ENCODE measurements at places on chromosomes 13 and 19.

GRCh38 chr19:45676851-45677263 lies 8.8 kb downstream of the GIPR start:
- DNase-seq, result no peak

- DNase-seq, result no peak
Measured at GRCh38 chr13:96650301-96650886, 343.9 kb downstream of the OXGR1 start.

GRCh38 chr13:105259426-105259825 lies 1276.0 kb downstream of the EFNB2 start:
- DNase-seq, result no peak

DNA sequence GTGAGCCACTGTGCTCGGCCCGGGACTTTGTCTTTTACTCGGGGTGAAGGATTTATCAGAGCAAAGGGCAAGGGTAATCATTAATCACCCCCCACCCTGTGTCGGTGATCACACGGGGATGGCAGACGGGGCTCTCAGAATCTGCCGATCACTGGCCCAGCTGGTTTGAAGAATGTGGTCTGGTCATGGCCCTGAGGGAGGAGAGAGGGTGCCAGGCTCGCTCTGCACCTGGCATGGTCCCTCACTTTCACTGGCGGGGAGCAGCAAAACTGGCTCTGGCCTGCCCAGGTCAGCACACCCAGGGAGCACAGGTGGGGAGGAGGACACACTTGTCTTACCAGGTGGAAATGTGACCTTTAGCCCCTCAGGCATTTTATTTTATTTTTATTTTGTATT lies 10.2 kb downstream of the REEP6 start:
- no peak for DNase-seq

DNA sequence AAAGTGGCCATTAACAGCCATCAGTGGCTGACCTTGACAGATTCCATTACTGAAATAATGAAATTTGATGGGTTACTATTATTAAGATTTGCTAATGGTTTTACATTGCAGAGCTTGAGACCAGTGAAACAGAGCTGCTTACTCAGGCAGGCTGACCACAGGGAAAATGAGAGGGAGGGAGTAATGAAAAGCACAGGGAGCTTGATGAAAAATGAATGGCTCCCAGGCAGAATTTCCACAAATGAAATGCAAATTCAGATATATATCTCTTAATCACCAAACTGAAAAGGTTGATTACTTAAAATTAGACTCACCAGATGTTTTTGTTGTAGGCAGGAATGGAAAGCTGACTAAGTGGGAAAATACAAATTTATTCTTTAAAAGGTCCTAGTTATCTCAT lies 36.1 kb downstream of the HTR2A start:
- no peak for DNase-seq

GRCh38 chr13:87122551-87122950 lies 548.6 kb upstream of the SLITRK5 start:
- no peak for DNase-seq

- no peak for DNase-seq
Measured at GRCh38 chr19:21094347-21095025, 12.5 kb downstream of the ZNF714 start.

DNA sequence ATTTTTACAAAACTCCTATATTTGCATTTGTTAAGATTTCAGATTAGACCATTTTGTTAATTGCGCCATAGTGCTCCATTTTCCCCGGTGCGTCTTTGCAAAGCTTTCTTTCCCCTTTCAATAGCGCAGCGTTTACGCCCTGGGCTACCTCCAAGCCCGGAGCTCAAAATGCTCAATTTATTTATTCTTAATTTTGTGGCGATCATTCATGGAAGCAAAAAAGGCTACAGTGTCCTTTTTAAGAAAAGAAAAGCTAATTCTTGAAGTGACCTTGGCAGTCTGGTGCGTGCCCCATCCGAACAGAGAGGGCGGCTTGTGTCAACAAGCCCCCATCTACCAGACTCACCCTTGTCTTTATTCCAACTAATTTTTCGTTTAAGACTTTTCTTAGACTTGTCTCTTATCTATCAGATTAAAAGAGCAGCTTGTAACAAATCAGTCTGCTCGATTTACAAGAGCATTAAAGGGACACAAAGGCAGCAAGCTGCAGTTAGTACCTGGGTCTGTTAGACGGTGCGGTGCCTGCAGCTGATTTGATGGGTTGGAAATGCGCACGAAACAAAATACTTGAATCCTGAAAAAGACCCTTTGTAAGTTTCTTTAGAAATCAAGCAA lies 30.1 kb downstream of the GSX1 start:
- DNase-seq, result no peak

DNA sequence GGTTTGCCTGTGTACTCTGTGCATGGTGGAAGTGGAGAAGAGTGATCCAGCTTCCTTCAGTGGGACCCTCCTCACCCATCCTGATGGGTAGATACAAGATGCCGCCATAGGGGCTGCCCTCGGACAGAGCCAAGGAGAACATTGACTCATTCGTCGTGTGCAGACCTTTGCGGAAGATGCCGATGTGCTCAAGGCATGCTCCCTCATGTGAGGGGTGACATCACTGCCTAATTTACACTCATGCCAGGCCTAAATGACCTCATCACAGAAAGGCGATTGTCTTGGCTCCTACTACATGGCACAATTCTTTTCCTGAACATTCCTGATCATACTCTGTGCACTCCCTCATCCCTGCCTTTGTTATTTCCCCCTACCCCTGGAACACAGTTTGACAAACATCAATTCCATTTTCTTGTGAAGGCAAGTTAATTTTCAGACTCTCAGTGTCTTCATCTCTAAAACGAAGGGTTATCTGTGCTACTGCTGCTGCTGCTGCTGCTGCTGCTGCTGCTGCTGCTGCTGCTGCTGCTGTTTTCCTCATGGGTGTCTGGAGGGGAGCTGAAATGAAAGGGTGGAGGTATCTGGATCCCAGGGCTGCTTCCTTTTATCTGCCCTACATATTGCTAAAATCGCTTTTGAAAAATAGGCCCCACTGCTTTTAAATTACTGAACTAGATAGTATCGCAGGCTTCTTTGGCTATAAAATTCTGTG lies 146.5 kb upstream of the ARGLU1 start:
- no peak for DNase-seq

- no peak for DNase-seq
Measured at GRCh38 chr19:5338656-5339197, 1.9 kb downstream of the PTPRS start.

- DNase-seq, result no peak
Measured at GRCh38 chr13:75309981-75310580, 171.9 kb downstream of the TBC1D4 start.

DNA sequence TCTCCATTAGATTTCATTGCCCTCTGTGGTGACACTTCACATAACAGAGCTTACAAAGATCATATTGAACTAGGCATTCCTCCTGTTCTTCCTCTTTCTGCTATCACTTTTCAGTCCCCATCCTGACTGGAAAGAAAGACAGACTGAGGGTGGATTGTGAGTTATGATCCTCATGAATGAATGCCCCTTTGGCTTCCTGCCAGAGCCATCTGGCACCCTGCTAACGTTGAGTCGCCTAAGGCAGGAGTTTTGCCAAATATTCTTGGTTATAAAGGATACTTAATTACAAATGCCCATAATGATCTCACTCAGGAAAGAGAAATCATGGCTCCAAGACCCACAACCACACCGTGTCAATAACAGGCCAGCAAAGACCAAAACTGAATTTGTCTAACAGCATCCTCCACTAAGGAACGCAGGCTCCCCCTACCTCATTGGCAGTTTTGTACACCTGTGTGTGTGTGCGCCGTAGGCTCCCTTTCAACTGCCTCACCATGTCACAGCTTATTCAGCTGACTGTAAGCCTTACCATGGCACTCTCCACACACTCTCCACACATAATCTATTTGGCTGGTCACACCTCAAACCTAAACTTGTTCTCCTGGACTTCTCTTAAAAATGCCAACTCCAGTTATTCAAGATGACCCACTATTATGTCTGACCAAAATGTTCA lies 15.5 kb downstream of the ZNF211 start:
- no peak for DNase-seq

DNA sequence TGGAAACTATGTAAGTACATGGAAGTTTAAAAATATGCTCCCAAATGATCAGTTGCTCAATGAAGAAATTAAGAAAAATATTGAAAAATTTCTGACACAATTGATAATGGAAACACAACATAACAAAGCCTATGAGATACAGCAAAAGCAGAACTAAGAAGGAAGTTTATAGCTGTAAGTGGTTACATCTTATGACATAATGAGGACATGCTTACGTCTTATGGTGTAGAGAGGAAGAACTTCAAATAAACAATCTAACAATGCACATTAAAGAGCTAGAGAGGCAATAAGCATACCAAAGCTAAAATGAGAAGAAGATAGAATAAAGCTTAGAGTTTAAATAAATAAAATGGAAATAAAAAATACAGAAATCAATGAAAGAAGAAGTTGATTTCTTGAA lies 50.0 kb upstream of the CEACAM21 start:
- no peak for DNase-seq

DNA sequence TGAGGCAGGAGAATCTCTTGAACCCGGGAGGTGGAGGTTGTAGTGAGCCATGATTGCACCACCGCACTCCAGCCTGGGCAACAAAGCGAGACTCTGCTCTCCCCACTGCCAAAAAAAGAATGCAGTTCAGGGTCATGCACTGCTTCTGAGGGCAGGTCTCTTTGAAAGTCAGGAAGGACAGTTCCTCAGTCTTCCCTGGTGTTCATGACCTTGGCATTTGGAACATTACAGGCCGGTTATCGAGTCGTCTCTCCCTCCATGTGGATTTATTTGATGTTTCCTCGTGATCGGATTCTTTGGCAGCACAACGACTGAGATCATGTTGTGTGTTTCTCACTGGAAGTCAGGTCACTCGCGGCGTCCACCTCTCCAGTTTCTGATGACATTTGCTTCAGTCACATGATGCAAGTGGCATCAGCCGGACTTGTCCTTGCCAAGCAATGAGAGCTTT lies 17.2 kb downstream of the FGF21 start:
- no peak for DNase-seq

DNA sequence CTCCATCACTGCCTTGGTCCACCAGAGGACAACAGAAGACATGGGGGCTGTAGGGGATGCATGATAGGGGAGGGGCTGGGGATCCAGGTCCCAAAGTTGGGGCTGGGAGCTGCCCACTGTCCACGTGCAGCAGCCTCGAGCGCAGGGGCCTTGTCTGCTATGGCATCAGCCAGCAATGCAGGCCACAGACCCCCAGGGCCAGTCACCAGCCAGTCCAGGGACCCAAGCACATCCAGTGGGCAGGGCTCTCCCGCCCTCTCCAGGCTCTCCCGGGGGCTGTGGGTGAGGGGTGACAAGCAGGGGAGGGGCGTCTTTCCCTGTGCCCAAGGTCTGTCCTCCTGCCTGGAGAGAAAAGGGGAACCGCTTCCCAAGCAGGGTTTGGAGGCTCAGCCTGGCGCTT lies 32.8 kb downstream of the PEPD start:
- DNase-seq, result no peak

- no peak for DNase-seq
Measured at GRCh38 chr13:30409886-30410704, 12.2 kb upstream of the UBE2L5 start.

- no peak for DNase-seq
Measured at GRCh38 chr19:5372572-5373200, 32.1 kb upstream of the PTPRS start.

GRCh38 chr13:78241278-78241919 lies 322.8 kb upstream of the EDNRB start:
- no peak for DNase-seq

DNA sequence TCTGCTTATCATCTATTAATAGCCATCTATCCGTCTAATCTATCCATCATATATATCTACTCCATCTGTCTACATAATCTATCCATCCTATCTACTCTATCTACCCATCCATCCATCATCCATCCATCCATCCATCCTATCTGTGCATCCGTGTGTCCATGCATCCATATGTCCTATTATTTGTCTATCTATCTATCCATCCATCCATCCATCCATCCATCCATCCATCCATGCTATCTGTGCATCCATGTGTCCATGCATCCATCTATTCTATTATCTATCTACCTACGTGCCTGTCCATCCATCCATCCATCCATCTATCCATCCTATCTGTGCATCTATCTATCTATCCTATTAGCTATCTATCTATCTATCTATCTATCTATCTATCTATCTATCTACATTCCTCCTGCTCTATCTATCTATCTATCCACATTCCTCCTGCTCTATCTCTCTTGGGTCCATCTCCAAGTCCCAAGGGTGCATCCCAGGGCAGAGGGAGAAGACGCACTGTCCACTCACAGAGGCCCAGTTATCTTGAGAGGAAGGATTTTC lies 1.9 kb downstream of the CYP4F2 start:
- no peak for DNase-seq

GRCh38 chr13:109100705-109101304 lies 471.4 kb downstream of the MYO16 start:
- no peak for DNase-seq

- no peak for DNase-seq
Measured at GRCh38 chr13:40961214-40961613, 57.9 kb downstream of the ELF1 start.

- no peak for DNase-seq
Measured at GRCh38 chr13:30560212-30560611, 57.5 kb upstream of the USPL1 start.

- no peak for DNase-seq
Measured at GRCh38 chr13:59643906-59644626, 519.7 kb downstream of the DIAPH3 start.

DNA sequence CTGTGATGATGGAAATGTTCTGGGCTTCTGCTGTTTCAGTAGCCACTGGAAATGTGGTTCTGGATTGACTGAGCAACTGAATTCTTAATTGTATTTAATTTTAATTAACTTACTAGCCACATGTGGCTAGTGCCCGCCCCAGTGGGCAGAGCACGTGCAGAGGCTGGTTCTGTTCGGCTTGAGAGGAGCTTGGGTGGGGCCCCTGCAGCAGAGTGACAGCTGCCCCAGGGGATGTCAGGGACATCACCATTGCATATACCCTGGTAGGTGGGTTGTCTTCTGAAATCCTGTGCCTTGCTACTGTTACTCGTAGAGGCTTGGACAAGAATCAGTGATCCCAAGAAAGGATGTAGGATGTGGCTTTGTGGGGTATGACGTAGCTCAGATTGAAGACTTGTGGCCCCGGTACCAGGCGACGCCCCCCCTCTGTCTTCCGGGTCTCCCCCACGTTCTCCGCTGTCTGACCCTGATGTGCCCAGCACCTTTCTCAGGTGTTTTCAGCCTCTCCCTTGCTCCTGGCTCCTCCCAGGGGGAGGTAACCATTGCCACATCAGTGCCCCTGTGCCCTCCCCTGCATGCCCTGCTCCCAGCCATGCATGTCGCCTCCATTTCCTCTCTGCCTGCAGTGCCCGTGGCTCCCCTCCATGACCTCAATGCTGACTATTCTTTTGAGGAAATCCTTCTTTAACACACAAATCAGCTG lies 102.6 kb upstream of the RNF113B start:
- no peak for DNase-seq

GRCh38 chr13:20389696-20390525 lies 135.7 kb downstream of the CRYL1 start:
- no peak for DNase-seq

GRCh38 chr13:50072676-50073075 lies 57.4 kb downstream of the KCNRG start:
- DNase-seq, result no peak

DNA sequence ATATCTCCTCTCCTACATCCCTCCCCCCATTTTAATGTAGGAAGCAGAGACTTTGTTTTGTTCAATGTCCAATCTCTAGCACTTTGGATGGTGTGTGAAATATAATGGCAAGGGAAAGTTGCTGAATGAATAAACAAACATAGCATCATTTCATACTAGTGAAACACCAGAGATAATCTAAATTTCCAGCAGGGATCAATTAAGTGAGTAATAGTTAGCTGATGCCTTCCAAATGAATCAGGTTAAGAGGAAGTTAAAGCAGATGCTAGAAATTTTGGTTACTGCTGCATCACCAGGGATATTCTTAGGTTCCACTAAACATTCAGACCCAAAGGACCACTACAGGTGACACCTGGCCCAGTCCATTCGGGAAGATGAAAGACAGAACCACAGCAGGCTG lies 8.1 kb downstream of the MRPS31 start:
- DNase-seq, result no peak

All from hippocampal formation (tissue), 2 donors.